ENCODE measurements at places on chromosomes 3 and 15.

DNA sequence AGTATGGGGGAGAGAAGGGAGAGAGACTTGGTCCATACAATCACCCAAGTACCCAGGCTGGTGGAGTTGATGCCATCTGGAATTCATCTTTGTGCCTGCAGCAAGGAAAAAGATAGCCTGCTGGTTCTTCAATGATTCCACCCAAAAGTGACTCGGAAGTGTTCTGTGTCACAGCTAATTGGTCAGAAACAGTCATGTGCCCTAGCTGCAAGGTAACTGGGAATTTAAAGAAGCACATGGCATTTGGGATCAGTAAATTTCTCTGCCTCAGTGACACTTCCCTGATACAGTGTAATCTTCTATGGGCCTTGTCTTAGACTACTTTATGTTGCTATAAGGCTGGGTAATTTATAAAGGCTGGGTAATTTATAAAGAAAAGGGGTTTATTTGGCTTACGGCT, 17.5 kb downstream of the TLNRD1 start:
- DNase-seq = no peak
- peaks cover 10% of the 10 kb centered on the region for H3K4me1 ChIP-seq
- H3K27ac ChIP-seq = no peak overlapping the region
- H3K4me3 ChIP-seq = no peak overlapping the region
- no peaks in the 10 kb centered on the region for H3K36me3 ChIP-seq

- H3K36me3 ChIP-seq = peaks cover 34% of the 10 kb centered on the region
- H3K4me1 ChIP-seq = peaks cover 15% of the 10 kb centered on the region
- H3K27ac ChIP-seq = no peak overlapping the region
- DNase-seq = peak; percentile 66
Observed at GRCh38 chr15:40420071-40420713, 14.6 kb downstream of the IVD start.

DNA sequence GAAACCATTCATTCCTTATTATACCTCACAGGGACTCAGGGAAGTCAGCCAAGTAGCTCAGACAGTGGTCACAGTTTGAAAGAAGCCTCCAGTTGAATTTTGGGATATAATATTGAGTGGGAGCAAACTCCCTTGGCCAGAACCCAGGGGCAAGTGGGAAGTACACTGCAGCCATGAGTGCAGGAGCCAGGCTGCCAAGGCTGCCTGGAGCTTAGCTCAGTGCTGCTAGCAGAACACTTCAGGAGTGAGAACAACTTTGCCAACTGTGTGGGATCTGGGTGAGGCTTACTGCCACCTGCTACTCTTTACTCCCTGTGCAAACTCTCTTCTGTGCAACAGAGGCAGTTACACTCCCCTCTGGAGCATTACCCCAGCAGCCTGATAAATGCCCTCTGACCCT, 4.6 kb downstream of the OR5K3 start:
- no peaks in the 10 kb centered on the region for H3K4me1 ChIP-seq
- H3K27ac ChIP-seq = no peak overlapping the region
- H3K27me3 ChIP-seq = no peaks in the 10 kb centered on the region

- no peaks in the 10 kb centered on the region for H3K27me3 ChIP-seq
- no peak overlapping the region for H3K27ac ChIP-seq
- no peak overlapping the region for H3K4me3 ChIP-seq
- DNase-seq = no peak
- no peaks in the 10 kb centered on the region for H3K4me1 ChIP-seq
- no peaks in the 10 kb centered on the region for H3K36me3 ChIP-seq
Observed at GRCh38 chr3:129770604-129771003, 122.9 kb downstream of the TMCC1 start.

GRCh38 chr3:54785976-54786375, 141.9 kb downstream of the LRTM1 start:
- H3K36me3 ChIP-seq = no peaks in the 10 kb centered on the region
- no peak for DNase-seq
- H3K27me3 ChIP-seq = no peaks in the 10 kb centered on the region
- H3K4me3 ChIP-seq = no peak overlapping the region

DNA sequence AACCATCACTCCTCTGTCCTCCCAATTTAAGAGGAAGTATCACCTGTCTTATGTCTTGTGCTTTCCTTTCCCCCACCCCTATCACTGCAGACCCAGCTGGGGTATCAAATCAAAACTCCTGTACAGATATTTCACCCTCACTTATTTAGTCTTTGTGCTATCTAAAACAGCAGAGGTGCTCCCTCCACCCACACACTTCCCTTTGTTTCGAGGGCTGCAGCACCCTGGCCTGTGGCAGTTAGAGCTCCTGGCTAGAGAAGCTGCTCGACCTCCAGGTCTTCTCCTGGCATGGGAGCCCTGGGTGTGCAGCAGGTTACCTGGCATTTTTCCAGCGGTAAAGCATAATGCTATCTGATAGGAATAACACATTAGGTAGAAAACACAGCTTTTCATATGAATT, 181.4 kb upstream of the BCL6 start:
- H3K27ac ChIP-seq = no peak overlapping the region
- no peaks in the 10 kb centered on the region for H3K4me1 ChIP-seq
- no peak for DNase-seq
- no peaks in the 10 kb centered on the region for H3K36me3 ChIP-seq
- H3K4me3 ChIP-seq = no peak overlapping the region

- no peak overlapping the region for H3K4me3 ChIP-seq
- H3K4me1 ChIP-seq = no peaks in the 10 kb centered on the region
- no peaks in the 10 kb centered on the region for H3K36me3 ChIP-seq
- DNase-seq = no peak
- no peak overlapping the region for H3K27ac ChIP-seq
Observed at GRCh38 chr3:28118087-28118486, 123.3 kb upstream of the CMC1 start.

GRCh38 chr3:179970746-179971145, 66.0 kb downstream of the PEX5L start:
- no peak for DNase-seq
- H3K27ac ChIP-seq = no peak overlapping the region
- no peaks in the 10 kb centered on the region for H3K27me3 ChIP-seq
- H3K4me1 ChIP-seq = no peaks in the 10 kb centered on the region
- H3K4me3 ChIP-seq = no peak overlapping the region

GRCh38 chr3:185956244-185956643, 18.4 kb upstream of the TRA2B start:
- H3K27ac ChIP-seq = no peak overlapping the region
- DNase-seq = no peak
- H3K4me3 ChIP-seq = no peak overlapping the region

- DNase-seq = no peak
- no peak overlapping the region for H3K27ac ChIP-seq
- no peak overlapping the region for H3K4me3 ChIP-seq
Observed at GRCh38 chr15:52728899-52729298, 49.7 kb upstream of the ATOSA start.

- H3K27me3 ChIP-seq = no peaks in the 10 kb centered on the region
- no peak for DNase-seq
- H3K36me3 ChIP-seq = peaks cover 10% of the 10 kb centered on the region
- H3K27ac ChIP-seq = peak overlapping the region; percentile 98
Observed at GRCh38 chr3:4981665-4982494, 2.6 kb downstream of the BHLHE40 start.

DNA sequence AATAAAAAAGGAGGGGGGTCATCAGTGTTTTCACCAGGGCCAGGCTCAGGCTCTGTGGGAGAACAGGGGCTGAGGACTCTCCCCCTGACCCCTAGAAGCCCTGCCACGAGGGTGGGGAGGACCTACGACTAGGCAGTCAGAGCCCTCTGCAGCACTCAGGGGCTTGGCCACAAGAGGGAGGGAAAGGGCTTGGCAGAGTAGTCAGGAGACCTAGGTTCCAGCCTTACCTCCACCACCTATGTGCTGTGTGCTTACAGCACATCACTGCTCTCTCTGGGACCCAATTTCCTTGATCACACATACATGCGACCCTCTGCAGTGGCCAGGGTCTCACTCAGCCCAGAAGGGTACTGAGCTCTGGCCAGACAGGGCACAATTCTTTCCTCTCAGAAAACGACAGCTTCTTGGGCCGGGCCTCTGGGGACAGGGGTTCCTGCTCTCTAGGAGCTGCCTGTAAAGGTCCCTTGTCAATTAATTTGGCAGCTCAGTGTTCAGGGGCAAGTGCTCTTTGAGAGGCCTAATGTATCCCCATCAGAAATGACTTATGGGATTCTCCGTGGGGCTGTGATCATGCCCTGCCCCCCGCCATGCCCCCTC, 16.4 kb upstream of the SKIC8 start:
- H3K4me1 ChIP-seq = no peaks in the 10 kb centered on the region
- H3K4me3 ChIP-seq = no peak overlapping the region
- no peaks in the 10 kb centered on the region for H3K36me3 ChIP-seq
- DNase-seq = no peak
- H3K27ac ChIP-seq = no peak overlapping the region
- H3K27me3 ChIP-seq = no peaks in the 10 kb centered on the region

DNA sequence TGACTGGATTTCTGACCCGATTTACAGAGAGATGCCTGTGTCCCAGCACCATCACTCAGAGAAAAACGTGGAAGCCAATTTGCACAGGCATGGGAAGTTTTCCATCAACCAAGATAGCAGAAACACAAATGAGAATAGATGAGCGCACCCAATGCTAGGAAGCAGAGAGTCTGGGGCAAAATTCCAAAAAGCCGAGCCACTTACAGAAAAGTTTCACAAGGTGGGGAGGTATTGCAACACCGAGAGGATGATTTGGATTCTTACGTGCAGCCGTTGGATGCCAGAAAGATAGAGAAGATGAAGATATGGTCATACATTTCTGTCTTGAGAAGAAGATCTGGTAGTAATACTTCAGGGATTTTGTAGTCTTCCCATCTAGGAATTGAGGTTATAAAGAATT, 57.4 kb downstream of the UNC13C start:
- no peaks in the 10 kb centered on the region for H3K27me3 ChIP-seq
- H3K4me1 ChIP-seq = no peaks in the 10 kb centered on the region
- DNase-seq = no peak
- no peaks in the 10 kb centered on the region for H3K36me3 ChIP-seq

- H3K27ac ChIP-seq = no peak overlapping the region
- no peaks in the 10 kb centered on the region for H3K4me1 ChIP-seq
- no peak overlapping the region for H3K4me3 ChIP-seq
- H3K27me3 ChIP-seq = no peaks in the 10 kb centered on the region
- no peak for DNase-seq
- H3K36me3 ChIP-seq = no peaks in the 10 kb centered on the region
Observed at GRCh38 chr3:193134856-193135255, 106.2 kb upstream of the PLAAT1 start.

DNA sequence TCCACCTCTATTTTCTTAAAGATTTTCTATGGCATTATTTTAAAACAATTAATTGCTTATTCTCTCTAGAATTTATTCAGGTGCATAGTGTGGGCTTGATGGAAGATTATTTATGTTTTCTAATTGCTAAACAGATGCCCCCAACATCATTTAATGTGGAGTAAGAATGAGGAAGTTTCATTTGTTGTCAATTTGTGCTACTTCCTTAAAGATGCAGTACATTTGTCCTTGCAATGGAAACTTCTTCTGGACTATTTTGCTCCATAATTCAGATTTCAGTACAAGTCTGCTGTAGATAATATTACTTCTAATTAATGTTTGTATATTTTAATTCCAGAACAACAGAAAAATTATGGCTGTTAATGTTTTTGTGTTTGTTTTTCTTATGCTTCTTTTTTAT, 104.8 kb downstream of the TGFBR2 start:
- no peaks in the 10 kb centered on the region for H3K27me3 ChIP-seq
- no peaks in the 10 kb centered on the region for H3K36me3 ChIP-seq
- H3K27ac ChIP-seq = no peak overlapping the region
- no peak overlapping the region for H3K4me3 ChIP-seq
- no peak for DNase-seq

DNA sequence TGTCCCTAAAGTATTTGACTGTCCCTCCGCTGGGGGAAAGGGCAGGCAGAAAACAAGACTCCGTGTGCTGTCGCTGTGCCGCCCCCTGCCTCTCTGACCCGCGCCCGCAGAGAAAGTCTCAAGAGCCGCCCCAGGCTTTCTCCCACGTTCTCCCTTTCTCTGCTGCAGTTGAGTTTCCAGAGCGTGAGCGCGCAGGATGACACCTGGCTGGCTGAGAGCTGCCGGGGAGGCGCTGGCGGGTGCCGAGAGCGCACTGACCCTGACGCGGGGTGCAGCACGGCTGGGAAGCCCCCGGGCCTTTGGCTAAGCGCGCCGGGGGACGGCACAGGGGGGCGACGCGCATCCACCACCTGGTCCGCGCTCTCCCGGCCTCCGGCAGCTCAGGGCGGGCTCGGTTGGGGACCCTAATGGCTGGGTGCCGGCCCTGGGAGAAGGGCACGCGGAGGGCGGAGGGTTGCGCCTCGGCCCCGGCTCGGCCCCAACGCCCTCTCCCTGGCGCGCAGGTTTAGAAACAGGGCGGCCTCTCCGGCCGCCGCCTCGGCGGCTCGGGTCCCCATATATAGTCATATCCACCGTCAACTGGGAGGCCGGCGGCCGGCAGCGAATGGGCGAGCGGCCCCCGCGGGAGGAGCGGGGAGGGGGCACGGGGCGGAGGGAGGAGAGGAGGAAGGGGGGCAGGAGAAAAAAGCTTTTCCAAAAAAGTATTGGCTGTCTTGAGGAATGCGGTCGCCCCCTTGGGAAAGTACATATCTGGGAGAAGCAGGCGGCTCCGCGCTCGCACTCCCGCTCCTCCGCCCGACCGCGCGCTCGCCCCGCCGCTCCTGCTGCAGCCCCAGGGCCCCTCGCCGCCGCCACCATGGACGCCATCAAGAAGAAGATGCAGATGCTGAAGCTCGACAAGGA, at the start of gene TPM1:
TSS of gene TPM1 (plus strand) at position 774 of the 903 bp plus-strand sequence. CDS start at position 857, 83 bp downstream.
- no peaks in the 10 kb centered on the region for H3K36me3 ChIP-seq
- H3K27me3 ChIP-seq = peaks cover 29% of the 10 kb centered on the region
- peak within 1 kb of the TSS; percentile 78 for H3K27ac ChIP-seq
- peak within 1 kb of the TSS; percentile 59 for H3K4me3 ChIP-seq

DNA sequence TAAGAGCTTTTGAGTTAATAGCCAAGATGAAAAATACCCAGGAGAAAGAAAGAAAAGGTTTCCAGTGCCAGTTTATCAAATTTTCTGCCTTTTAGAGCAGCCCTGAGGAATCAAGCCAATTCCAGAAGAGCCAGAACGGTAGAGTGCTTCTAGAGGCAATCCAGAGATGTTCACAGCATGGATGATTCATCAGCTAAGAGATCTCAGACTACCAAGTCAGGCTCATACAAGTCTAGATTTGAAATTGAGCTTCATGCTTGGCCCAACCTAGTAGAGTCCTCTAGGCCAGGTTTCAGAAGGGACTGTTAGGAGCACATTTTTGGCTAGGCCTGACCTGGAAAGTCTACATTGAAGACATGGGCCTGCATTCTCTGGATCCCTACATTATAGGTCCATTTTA, 15.5 kb downstream of the WDR48 start:
- no peak for DNase-seq
- H3K4me1 ChIP-seq = peaks cover 2% of the 10 kb centered on the region
- H3K27me3 ChIP-seq = no peaks in the 10 kb centered on the region
- H3K27ac ChIP-seq = no peak overlapping the region

DNA sequence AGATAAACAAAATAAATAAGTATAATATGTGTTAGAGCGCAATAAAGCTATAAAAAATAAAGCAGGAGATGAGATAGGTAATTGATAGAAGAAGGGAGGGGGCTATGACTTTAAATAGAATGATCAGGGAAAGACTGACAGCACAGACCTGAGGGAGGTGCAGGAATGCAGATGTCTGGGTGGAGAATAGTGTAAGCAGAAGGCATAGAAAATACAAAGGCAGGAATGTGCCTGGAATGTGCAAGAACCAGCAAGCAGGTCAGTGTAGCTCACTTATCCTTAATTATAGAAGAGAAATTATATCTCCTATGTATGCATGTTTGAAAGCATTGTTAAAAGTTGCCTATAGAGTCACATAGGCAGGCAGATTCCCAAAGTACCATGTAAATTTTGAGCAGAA, 239.4 kb upstream of the SOX14 start:
- H3K27me3 ChIP-seq = no peaks in the 10 kb centered on the region
- H3K4me1 ChIP-seq = no peaks in the 10 kb centered on the region
- H3K27ac ChIP-seq = no peak overlapping the region
- no peak overlapping the region for H3K4me3 ChIP-seq
- DNase-seq = no peak

- DNase-seq = peak; percentile 78
- H3K27me3 ChIP-seq = no peaks in the 10 kb centered on the region
- H3K4me3 ChIP-seq = peak within 1 kb of the TSS; percentile 4
Observed at GRCh38 chr15:40769274-40770146, at the start of gene C15orf62. Gene C15orf62 (plus strand): TSS chr15:40769980. CDS start chr15:40770496, 516 bp downstream.

Measured in upper lobe of left lung (tissue), 6 donors.